ENCODE measurements at places on chromosomes 5 and 9. TPM values are rescaled to one million over a fixed set of nuclear protein-coding genes. Genes with fewer than 3 reads are reported as not detected.
A peak's percentile ranks its signal among the peaks of the same experiment; 100 is the strongest.

DNA sequence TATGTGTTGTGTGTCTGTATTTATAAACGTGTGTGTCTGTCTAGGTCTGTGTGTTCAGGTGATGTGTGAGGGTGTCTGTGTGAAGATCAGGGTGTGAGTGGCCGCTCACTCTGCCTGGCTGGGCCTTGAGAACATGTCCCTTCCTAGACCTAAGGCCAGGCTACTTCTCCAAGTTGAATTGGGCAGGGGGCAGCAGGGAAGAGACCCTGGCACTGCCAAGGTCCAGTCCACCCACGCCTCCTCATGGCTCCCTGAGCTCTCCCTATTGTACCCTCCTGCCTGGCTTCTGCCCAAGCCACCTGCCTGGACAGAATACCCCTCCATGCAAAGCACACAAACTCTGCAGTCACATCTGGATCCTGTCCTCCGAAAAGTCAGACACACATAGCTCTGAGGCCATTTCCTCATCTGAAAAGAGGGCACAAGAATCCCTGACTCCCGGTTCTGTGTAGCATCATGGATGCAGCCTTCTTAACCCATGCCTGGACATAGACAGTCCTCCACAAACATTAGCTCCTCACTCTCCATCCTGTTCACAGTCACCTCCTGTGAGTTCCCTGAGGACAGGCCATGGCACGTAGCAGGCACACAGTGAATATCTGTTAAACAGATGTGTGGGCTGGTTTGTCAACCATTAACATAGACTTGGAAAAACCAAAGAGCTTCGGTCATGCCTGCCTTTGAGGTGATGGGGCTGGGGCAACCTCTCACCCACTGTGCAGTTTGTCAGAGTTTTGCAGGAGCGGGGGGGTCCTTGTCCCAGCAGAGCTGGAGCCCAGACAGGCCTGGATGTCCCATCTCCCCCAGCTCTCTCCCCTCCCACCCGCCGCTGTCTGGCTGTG lies 167.8 kb upstream of the MVB12B start:
- H3K4me1 ChIP-seq = no peaks in the 10 kb centered on the region
- no peak overlapping the region for H3K27ac ChIP-seq
- H3K27me3 ChIP-seq = no peaks in the 10 kb centered on the region
- H3K36me3 ChIP-seq = no peaks in the 10 kb centered on the region
- H3K4me3 ChIP-seq = no peak overlapping the region

DNA sequence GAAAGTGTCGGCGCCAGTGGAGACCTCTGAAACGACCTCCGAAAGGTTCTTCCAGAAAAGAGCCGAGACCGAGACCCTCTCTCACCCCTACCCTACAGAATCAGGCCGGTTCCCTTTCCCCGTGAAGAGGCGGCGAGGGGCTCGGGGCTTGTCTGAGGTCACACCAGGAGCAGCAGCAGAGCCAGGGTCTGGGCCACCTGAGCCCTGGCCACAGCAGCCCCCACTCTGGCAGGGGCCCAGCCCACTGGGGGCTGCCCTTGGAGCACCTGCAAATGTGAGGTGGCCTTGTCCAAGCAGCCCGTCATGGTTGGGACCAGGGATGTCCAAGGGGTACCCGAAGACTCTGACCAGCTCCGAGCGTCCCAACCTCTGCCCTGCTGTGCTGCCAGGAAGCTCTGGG lies 9.2 kb downstream of the AGPAT2 start:
- H3K27me3 ChIP-seq = no peaks in the 10 kb centered on the region
- DNase-seq = no peak
- no peak overlapping the region for H3K4me3 ChIP-seq
- H3K27ac ChIP-seq = no peak overlapping the region
- no peaks in the 10 kb centered on the region for H3K36me3 ChIP-seq

DNA sequence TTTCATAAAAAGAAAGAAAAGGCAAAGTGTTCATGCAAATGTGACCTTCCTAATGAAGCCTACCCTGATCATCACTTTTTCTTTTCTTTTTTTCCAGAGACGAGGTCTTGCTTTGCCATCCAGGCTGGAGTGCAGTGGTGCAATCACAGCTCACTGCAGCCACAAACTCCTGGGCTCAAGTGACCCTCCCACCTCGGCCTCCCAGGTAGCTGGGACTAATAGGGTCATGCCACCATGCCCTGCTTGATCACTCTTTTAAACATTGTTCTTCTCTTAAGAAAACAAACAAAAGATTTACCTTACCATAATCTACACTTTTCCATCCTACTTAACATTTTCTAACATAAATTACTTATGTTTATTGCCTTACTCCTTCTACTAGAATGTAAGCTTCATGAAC lies 8.5 kb upstream of the GOLGA1 start:
- no peaks in the 10 kb centered on the region for H3K36me3 ChIP-seq
- no peak overlapping the region for H3K4me3 ChIP-seq
- H3K27me3 ChIP-seq = no peaks in the 10 kb centered on the region
- no peak for DNase-seq
- H3K4me1 ChIP-seq = no peaks in the 10 kb centered on the region

ZNF474 gene
- not detected for total RNA-seq

GRCh38 chr5:143559586-143560109 lies 156.2 kb upstream of the NR3C1 start:
- no peaks in the 10 kb centered on the region for H3K27me3 ChIP-seq
- DNase-seq = no peak
- no peaks in the 10 kb centered on the region for H3K36me3 ChIP-seq
- no peak overlapping the region for H3K4me3 ChIP-seq
- H3K4me1 ChIP-seq = peaks cover 22% of the 10 kb centered on the region
- H3K27ac ChIP-seq = no peak overlapping the region

RXFP3 gene
- total RNA-seq = not detected

DNA sequence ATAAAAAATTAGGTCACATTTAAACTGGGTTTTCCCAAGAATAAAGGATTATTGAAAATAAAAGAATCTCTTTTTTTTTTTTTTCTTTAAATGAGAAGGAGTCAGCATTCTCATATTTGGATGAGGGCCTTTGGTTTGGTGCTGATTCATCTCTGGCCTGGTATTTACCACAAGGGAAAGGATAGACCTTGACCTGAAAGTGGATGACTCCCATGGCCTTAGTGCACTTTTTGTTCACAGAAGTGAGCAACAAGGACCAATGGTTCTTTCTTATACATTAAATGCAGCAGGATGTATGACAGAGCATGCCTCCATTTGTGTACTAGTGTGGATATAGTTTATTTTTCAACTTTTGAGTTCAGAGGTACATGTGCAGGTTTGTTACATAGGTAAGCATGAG lies 6.9 kb downstream of the YTHDC2 start:
- H3K27ac ChIP-seq = no peak overlapping the region
- H3K36me3 ChIP-seq = peaks cover 38% of the 10 kb centered on the region
- DNase-seq = peak; percentile 22
- no peak overlapping the region for H3K4me3 ChIP-seq

COL27A1 gene
- 1.2 TPM for total RNA-seq

DNA sequence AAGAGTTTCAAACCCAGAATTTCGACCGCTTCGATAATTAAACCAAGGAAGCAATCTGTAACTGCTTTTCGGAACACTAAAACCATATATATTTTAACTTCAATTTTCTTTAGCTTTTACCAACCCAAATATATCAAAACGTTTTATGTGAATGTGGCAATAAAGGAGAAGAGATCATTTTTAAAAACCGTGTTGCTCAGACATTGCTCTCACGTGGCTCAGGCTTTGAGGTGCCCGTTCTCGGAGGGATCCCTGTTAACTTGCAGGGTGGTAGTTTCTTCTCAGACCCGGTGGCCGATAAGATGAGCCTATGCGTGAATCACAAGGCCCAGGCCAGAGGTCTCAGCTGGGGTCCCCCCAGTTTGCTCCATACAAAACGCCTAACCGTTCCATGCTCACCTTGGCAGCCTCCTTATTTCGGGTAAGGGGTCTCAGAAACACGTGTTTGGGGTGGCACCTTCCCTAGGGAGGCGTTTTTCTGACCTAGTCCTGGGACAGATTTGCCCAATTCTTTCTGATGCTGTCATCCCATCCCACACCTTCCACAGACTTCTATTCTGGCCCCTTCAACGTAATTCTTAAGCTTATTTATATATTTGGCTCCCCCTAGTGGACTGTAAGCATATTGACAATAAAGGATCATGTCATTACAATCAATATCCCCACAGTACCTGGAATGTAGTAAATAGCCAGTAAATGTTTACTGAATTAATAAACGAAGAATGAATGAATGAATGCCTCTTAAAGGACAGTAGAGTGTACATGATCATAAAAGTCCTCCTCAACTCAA lies 48.1 kb downstream of the THBS4 start:
- H3K27ac ChIP-seq = peak overlapping the region; percentile 64
- no peaks in the 10 kb centered on the region for H3K36me3 ChIP-seq
- peak; percentile 31 for DNase-seq
- H3K4me3 ChIP-seq = peak overlapping the region; percentile 56
- H3K4me1 ChIP-seq = peaks cover 16% of the 10 kb centered on the region

DNA sequence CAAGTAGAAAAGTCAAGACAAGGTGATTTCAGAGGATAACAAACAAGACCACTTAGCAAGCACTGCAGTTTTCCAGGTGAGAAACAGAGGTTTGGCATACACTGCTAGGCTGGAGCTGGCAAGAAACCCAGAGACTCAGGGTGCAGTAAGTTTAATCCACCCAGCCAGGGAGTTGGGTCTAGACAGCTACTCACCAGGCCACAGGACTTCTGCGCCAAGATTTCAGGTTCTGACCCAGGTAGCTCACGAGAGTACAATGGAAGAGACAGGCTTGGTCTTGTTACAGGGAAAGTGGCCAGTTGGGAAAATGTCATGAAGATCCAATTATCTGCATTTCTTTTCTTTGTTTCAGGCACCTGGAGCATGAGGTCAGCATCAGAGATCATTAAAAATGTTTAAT lies 9.8 kb downstream of the SMIM23 start:
- DNase-seq = no peak
- no peaks in the 10 kb centered on the region for H3K4me1 ChIP-seq
- no peak overlapping the region for H3K27ac ChIP-seq
- peaks cover 13% of the 10 kb centered on the region for H3K27me3 ChIP-seq
- no peak overlapping the region for H3K4me3 ChIP-seq
- no peaks in the 10 kb centered on the region for H3K36me3 ChIP-seq

GRCh38 chr9:2723376-2724065 lies 6.2 kb downstream of the KCNV2 start:
- peaks cover 3% of the 10 kb centered on the region for H3K4me1 ChIP-seq
- H3K36me3 ChIP-seq = peaks cover 4% of the 10 kb centered on the region

IFNA21 gene
- total RNA-seq = not detected

BARHL1 gene
- not detected for total RNA-seq

DNA sequence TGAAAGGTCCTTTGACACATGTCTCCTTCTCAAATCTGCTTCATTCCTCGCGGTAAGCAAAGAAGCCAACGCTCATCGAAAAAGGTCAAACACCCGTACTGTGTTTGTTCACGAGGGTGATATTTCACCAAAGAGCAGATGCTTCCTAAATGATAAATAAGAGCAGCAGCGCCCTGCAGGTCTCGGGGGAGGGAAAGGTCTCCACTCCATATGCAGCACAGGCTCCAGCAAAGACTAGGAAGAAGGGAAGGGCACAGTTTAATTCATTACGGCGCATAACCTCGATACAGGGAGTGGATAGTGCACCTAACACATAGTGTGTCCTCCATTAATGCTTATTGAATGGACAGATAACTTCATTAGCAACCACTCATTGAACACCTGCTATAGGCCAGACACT lies 593.3 kb downstream of the CDK5RAP2 start:
- no peak overlapping the region for H3K4me3 ChIP-seq
- no peaks in the 10 kb centered on the region for H3K36me3 ChIP-seq
- no peaks in the 10 kb centered on the region for H3K27me3 ChIP-seq
- H3K27ac ChIP-seq = no peak overlapping the region
- no peaks in the 10 kb centered on the region for H3K4me1 ChIP-seq

SLC35A4 gene
- 78.9 TPM for total RNA-seq

COX7C gene
- total RNA-seq = 444 TPM

PCDHGA11 gene
- not detected for total RNA-seq

DNA sequence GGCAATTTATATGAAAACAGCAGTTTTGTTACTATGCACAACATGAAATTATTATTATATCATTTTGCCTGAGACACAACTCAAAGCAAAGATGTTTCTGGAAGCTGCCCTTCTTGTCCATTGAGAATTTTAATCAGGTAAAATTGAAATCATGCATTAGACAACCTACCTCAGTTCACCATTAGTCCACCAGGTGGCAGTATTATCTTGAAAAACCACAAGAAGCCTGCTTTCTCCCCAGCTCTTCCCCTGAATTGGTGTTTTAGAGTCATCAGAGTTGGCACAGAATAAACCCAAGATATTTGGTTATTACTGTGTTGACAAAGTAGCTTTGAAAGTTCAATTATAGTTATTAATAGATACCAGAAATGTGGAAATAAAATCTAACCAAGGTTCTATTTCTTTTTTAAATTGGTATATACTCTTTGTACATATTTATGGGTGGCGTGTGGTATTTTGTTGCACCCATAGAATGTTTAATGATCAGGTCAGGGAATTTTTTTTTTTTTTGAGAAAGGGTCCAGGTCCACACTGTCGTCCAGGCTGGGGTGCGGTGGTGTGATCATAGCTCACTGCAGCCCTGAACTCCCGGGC lies 25.7 kb downstream of the UTP15 start:
- H3K4me3 ChIP-seq = no peak overlapping the region
- H3K27ac ChIP-seq = no peak overlapping the region
- H3K4me1 ChIP-seq = peaks cover 1% of the 10 kb centered on the region
- peaks cover 5% of the 10 kb centered on the region for H3K27me3 ChIP-seq
- peak; percentile 32 for DNase-seq

DNA sequence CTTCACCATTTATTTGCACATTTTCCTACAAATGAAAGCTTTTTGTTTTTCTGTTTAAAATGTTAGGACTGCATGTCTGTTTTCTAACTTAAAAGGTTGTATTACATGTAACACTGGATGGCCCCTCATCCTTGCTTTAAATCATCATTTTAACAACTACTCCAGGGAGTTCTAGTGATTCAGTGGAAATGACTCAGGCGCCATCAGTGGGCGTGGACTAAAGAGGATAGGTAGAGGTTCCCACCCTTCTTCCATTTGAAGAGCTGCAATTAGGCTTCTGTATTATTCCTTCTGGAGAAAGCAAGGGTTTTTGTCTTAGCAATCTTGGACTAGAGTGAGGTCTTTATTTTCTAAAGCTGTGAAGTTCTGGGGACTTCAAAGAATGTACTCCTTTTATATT lies 213.7 kb downstream of the TMEM38B start:
- H3K27me3 ChIP-seq = no peaks in the 10 kb centered on the region
- no peak for DNase-seq

GRCh38 chr5:80931411-80931810 lies 28.8 kb upstream of the RASGRF2 start:
- H3K4me3 ChIP-seq = no peak overlapping the region
- peaks cover 8% of the 10 kb centered on the region for H3K4me1 ChIP-seq
- H3K27me3 ChIP-seq = no peaks in the 10 kb centered on the region
- DNase-seq = no peak
- H3K36me3 ChIP-seq = no peaks in the 10 kb centered on the region

GRCh38 chr9:117706421-117707116 lies 2.4 kb downstream of the TLR4 start:
- H3K27ac ChIP-seq = no peak overlapping the region
- DNase-seq = no peak
- H3K36me3 ChIP-seq = no peaks in the 10 kb centered on the region
- H3K4me3 ChIP-seq = no peak overlapping the region

DNA sequence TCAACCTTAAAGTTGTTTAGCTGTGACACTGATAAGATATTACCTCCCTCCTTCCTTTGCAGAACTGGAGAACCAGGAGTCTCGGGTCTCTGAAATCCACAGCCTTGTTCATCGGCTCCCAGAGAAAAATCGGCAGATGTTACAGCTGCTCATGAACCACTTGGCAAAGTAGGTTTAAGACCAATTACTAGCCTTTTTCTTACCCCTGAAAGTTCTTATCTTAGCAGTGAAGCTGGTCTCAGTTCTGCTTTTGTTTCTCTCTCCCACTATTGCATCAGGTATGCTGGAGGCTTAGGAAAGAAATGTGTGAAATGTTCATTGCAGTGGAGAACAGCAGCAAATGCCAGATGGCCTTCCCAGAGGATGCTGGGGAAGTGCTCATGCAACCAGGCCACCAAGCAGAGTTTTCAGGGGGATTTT lies 287.4 kb downstream of the ARHGAP26 start:
- no peak overlapping the region for H3K4me3 ChIP-seq
- H3K36me3 ChIP-seq = peaks cover 45% of the 10 kb centered on the region
